DMS53 (cell line): ENCODE measurements at places on chromosomes 12 and 14.

DNA sequence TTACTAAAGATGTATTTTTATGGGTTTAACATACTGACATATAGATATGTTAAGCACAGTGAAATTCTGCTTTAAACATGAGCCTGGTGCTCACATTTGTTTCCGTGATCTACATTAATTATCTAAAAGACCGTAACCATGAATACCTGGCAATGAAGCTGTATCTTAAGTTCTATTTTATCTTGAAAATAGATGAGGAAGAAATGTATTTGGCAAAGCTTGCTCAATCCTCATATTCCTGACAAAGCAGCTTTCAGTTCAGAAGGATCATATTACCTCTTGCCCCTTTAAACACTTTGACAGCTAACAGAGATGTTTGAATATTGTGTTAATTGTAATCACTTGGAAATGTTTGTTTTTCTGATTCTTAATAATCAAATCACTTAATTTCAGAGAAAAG is 9.8 kb downstream of the EPYC start:
- DNase-seq: peak; percentile 21

DNA sequence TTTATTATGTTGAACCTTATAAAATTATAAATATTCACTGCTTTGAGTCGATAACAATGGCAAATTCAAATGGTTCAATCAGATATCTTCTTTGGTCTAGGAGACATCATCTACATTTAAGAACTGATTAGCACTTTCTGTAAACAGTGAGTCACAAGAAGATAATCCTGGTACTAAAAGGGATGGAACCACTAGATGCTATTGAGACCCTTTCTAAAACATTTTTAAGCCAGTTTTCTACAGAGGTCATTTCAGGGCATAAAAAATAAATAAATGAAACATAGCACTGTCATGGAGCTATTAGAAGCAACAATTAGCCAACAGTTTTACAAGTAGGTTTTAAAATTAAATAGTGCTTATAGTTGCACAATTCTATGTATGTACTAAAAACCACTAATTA is 212.2 kb downstream of the DUSP6 start:
- DNase-seq: peak; percentile 6

DNA sequence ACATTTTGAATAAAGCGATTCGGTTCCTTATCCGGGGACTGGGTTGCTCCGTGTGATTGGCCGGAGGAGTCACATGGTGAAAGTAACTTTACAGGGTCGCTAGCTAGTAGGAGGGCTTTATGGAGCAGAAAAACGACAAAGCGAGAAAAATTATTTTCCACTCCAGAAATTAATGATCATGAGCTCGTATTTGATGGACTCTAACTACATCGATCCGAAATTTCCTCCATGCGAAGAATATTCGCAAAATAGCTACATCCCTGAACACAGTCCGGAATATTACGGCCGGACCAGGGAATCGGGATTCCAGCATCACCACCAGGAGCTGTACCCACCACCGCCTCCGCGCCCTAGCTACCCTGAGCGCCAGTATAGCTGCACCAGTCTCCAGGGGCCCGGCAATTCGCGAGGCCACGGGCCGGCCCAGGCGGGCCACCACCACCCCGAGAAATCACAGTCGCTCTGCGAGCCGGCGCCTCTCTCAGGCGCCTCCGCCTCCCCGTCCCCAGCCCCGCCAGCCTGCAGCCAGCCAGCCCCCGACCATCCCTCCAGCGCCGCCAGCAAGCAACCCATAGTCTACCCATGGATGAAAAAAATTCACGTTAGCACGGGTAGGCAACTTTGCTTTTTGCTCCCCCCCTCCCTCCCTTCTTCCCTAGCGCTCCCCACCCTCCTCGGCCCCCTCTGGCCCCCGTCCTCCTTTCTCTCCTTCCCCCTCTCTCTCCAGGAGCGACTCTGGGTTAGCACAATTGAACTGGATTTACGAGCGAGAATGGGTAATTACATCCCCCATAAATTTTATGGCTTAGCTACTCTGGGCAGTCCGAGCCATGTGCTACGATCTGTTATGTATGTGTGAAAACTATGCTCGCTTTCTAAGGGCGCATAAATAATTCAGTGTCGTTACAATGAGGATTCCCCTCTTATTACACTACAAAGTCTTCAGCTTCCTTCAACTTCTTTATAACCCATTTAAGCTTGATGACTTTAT is at the start of gene HOXC4:
Gene HOXC4 (plus strand): TSS at position 85 of the 991 bp plus-strand sequence. CDS start 88 bp downstream, at position 173.
- peak; percentile 26 for DNase-seq

GRCh38 chr12:26269562-26270284 is 74.3 kb downstream of the SSPN start:
- DNase-seq: no peak

GRCh38 chr12:26798023-26798422 is 35.0 kb downstream of the ITPR2 start:
- peak; percentile 71 for DNase-seq

GRCh38 chr12:89781946-89782550 is 73.4 kb upstream of the ATP2B1 start:
- no peak for DNase-seq

- DNase-seq: no peak
Measured at GRCh38 chr12:129606239-129606638, 297.6 kb downstream of the TMEM132D start.
